Stimulated activated CD4-positive, alpha-beta T cell treated with anti-CD3 and anti-CD28 coated beads, Interleukin-1b, Interleukin-23, amount 100 ng/mL, for 24 hours (primary cell): ENCODE measurements at places on chromosomes 11 and 22.

- no peak for DNase-seq
Observed at GRCh38 chr11:7596975-7597391, 76.3 kb downstream of the CYB5R2 start.

DNA sequence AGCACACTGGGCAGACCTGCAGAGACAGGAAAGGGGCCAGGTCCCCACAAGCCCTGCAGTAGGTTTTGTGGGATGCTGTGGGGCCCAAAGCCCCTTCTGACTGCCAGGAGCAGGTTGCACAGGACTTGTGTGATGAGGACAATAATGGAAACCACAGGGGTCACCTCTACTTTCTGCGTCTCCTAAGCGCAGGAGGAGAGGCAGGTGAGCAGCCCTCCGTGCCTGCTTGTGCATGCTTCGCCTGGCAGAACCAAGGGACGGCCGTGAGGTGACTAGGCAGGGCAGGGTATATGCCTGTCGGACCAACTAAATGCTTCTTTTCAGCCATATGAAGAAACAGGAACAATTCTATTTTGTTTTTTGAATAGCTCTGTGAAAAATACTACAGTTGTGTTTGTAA is 77.9 kb upstream of the PITPNB start:
- DNase-seq, result no peak

DNA sequence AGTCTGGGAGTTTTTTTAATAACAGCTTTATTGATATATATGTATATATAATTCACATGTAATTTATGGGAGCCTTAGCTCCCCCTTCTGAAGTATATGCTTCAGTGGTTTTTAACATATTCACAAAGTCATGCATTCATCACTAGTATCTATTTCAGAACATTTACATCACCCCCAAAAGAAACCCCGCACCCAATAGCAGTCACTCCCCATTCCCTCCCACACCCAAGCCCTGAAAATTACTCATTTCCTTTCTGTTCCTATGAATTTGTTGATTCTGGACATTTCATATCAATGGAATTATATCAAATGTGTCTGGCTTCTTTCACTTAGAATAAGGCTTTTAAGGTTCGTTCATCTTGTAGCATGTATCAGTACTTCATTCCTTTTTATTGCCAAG is 35.6 kb upstream of the SYT7 start:
- DNase-seq, result no peak

DNA sequence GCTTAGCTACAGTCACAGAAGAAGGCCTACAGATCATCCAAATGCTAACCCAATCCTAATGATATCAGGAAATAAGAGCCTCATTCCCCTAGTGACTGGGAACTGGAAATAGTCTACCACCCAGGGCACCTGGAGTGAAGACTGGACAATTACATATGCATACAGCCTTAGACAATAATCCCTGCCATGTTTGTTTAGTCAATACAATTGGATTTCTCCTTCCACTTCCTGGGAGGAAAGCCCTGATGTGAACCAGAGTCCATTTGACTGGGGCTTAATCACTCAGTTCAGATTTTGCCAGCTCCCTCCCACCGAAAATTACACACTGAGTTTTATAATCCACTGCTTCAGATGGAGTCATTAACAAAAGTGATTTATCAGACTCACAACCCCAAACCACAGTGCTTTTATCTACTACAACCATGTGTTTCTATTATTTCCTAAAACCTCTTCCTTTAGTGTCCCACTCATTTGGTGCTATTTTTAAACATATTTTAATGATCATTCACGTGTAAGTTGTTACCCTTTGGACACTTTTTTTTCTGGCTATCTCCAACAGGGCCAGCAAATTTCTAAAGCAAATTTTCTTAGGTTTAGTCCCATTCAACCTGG is 29.9 kb downstream of the CWF19L2 start:
- DNase-seq, result no peak

DNA sequence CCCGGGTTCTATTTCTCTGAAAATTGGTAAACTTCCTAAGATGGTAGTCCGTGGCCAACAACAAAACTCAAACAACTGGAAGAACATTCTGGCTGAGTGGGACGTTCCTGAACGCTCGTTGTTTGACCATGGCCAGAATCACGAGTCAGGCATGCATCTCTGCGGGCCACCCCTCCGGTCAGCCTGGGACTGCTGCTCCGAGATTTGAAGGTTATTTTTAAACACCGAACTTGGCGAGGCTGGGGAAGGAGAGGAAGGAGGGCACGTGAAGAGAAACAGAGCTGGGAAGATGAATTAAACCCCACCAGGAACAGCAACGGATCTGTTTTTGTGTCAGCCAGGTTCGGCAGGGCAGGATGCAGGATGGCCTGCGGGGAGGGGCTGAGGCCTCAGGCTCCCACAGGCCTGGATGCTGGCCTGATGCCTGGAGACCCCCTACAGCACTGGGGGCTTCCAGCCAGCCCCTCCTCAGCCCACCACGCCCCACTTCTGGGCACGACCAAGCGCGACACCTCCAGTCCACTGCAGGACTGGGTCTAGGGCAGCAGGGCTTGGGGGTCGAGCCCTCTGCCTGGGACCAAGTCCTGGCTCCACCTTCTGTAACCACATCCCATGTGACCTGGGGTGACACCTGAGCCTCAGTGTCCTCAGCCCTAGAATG is 5.1 kb downstream of the SHISAL1 start:
- DNase-seq, result no peak

GRCh38 chr11:97140885-97141494 is 751.2 kb downstream of the JRKL start:
- DNase-seq, result no peak

DNA sequence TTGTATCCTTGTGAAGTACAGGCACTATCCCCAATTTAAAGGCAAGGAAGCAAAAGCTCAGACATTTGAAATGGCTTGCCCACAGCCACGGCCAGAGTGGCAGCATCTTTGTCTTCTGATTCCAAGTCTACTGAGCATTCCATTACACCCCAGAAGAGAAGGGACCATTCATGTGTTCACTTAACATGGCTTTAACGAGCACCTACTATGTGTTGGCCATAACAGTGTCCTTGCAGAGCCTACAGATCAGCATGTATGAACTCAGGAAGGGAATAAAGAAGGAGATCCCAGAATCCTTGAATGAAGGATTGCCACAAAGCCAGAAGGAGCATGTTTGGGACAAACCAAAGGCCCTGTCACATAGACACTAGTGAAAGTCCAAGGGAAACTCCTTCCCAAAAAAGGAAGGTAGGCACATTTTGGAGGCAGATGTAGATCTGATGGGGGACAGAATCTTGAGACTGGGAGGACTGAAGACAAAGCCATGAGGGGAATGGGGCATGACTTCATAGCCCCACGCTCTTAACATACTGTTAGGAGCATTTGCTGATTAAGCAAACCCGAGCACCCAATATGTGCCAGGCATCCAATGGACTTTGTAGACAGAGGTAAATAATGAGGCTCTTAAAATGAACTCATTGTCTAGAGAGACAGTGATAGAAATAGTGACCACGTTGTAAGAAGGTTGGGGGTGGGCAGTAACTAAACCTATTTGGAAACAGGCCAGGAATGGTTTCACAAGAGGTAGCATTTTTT is 54.9 kb downstream of the P4HA3 start:
- no peak for DNase-seq

DNA sequence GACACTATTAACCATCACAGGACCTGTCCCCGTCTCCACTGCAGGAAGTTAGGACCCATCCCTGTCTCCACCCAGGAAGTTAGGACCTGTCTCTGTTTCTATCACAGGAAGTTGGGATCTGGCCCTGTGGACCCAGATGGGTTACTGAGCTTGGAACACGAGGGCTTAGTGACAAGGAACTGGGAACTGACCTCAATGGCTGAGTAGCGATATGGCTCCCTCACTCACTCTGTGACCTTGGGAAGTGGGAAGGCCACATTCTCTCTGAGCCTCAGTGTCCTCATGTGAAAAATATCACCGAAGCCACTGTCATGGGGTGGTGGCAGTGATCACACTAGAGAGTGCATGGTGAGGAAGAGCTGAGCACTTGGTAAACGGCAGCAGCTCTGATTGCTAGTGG is 59.4 kb downstream of the FBLN1 start:
- no peak for DNase-seq

GRCh38 chr11:113874581-113875233 is 665 bp downstream of the USP28 start:
- no peak for DNase-seq

DNA sequence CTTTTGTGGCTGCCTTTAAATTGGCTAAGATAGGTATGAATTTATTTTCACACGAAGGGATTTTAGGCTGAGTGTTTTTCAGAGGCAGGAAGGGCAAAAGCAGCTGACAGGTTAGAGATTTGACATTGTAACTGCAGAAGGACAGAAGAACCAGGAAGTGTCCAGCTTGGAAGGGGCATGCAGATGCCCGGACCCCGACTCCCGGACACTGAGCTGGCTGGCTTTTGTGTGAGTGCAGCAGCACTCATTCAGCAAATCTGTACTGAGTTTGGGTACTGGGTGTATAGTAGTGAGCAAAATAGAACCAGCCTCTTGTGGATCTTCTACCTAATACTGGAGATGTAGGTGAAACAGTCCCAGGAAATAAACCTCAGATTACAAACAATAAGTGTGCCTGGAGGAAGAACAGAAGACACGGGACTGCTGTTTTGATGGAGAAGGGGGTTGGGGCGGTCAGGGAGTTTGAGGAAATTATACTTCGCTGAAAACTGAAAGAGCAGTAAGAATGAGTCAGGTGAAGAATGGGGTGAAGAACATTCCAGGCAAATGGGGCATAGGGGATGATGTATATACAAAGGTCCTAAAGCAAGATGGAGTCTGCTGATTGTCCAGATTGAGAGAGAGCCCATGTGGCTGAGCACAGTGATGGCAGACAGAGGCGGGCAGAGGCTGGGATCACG is 64.6 kb downstream of the PPFIBP2 start:
- no peak for DNase-seq

GRCh38 chr11:87101956-87102580 is 64.3 kb downstream of the TMEM135 start:
- DNase-seq, result no peak

- DNase-seq, result no peak
Observed at GRCh38 chr22:28594797-28595462, 84.7 kb downstream of the TTC28 start.

GRCh38 chr11:61131586-61131985 is 29.3 kb downstream of the CD5 start:
- no peak for DNase-seq

DNA sequence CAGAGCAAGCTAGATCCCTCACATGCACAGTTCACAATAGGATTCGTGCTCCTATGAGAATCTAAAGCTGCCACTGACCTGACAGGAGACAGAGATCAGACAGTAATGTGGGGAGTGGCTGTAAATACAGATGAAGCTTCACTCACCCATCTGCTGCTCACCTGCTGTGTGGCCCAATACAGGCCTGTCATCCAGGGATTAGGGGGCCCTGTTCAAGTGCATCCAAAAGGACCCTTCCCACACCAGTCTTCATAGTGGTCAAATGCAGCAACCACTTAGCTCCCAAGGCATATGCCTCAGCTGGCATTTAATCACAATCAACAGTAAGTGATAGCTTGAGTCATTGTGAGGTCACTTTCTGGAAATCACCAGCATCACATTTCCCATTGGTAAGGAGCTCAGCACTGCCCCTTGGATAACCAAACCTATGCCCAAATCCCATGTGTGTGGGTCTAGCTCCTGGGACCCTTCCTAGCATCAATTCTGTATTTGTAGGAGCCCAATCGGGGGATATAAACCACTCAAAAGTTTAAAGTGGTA is 65.6 kb downstream of the OR4C45 start:
- no peak for DNase-seq

DNA sequence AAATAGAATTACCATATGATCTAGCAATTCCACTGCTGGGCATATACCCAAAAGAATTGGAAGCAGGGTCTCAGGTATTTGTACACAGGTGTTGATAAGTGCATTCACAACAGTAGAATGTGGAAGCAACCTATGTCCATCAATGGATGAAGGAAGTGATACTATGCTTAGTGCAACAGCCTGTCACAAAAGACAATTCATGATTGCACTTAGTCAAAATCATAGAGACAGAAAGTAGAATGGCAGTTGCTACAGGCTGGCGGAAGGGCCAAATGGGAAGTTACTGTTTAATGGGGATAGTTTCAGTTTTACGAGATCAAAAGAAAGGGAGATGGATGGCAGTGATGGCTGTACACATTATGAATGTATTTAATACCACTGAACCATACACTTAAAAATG is 42.0 kb downstream of the SGSM3 start:
- no peak for DNase-seq

- DNase-seq, result no peak
Observed at GRCh38 chr22:32631507-32632255, 157.1 kb downstream of the FBXO7 start.

DNA sequence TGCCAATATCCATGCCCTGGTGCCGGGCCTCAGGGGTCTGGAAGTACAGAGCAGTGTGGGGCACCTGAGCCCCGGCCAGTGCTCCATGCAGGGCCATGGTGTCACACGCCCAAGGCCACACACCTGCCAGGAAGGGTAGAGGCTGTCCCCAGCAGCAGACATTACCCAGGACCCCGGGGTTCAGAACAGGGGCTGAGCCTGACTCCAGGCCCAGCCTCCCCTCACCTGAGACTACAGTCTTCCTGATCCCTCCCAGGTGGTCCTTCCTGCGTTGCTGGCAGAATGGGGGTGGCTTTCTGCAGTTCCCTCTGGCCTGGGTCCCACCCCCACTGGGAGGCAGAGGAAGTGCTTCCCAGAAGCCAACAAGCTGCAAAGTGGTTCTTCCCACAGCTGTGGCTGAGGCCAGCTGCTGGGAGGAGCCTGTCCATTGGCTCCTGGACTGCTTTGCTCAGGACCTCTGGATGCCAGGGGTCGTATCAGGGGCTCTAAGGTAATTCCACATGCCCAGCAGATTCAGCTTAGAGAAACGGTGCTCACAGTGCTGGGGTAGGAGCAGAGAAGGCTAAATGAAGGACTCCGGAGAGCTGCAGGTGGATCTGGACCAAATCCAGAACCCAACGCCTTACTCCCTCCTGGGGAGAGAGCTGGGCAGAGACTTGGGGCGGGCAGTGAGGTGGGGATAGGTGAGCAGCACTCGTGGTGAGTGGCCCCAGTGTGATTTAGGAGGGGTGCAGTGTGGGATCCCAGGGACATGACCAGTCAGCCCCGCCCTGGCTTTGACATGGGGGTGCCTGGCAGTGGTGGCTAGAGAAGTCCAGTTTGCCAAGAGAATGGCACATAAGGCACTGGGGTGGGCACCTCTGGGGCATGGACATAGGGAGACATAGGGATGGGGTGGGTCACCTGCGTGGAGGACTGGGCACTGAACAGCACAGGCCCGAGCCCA is 12.6 kb downstream of the TCIRG1 start:
- DNase-seq, result no peak

DNA sequence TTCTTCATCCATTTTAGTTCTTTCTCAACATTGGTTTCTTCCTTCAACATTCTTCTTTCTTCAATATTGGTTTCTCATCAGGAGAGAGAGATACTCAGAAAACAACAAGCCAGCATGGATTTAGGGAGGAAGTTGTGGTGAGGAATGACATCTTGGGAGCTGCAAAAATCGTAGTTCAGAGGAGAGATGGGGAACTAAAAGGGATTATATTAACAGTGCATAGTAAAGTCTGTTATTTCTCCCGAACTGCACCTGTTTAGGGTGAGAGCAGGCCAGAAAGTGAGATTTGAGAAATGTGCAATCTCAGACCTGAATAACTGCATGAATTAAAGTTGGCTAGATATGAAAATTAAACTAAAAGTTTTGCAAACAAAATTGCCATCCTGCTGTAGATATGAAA is 94.5 kb downstream of the CASP12 start:
- no peak for DNase-seq
